CD4-positive, alpha-beta memory T cell (primary cell): ENCODE measurements at places on chromosomes 16 and 17. TPM values are rescaled to one million over a fixed set of nuclear protein-coding genes. Genes with fewer than 3 reads are reported as not detected.

DNA sequence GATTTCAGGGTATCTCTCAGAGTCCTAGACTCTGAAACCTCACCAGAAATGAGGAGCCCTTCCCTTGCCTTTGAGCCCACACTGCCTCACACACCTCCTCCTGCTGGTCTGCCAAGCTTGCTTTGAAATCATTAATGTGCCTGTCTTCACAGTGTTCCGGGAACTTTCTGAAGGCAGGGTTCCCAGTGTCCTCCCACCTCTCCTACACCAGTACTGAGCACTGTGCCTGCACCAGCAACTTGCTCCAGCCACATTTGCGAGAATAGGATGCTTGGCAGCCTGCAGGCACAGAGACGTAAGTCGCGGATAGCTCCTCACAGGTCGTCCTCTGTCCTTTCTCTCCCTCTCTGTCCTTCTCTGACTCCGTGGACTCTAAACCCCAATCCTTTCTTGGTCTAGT, 408.4 kb upstream of the EEF2KMT start:
- H3K27me3 ChIP-seq, result no peaks in the 10 kb centered on the region
- no peak overlapping the region for H3K4me3 ChIP-seq
- no peak for DNase-seq
- H3K27ac ChIP-seq, result no peak overlapping the region
- no peaks in the 10 kb centered on the region for H3K4me1 ChIP-seq

GRCh38 chr17:17859909-17860765, 23.4 kb upstream of the SREBF1 start:
- no peak overlapping the region for H3K27ac ChIP-seq
- H3K4me3 ChIP-seq, result no peak overlapping the region
- peak; percentile 69 for DNase-seq
- no peaks in the 10 kb centered on the region for H3K36me3 ChIP-seq

GRCh38 chr17:3603119-3603869, 5.9 kb downstream of the TRPV1 start:
- no peak overlapping the region for H3K4me3 ChIP-seq
- H3K27me3 ChIP-seq, result no peaks in the 10 kb centered on the region
- H3K36me3 ChIP-seq, result no peaks in the 10 kb centered on the region
- DNase-seq, result no peak
- H3K27ac ChIP-seq, result no peak overlapping the region

GRCh38 chr16:2482708-2483534, 8.0 kb downstream of the TBC1D24 start:
- no peaks in the 10 kb centered on the region for H3K36me3 ChIP-seq
- no peaks in the 10 kb centered on the region for H3K27me3 ChIP-seq
- no peak overlapping the region for H3K27ac ChIP-seq
- H3K4me3 ChIP-seq, result no peak overlapping the region

PRSS27 gene
- total RNA-seq, result 0.61 TPM

FBXL16 gene
- total RNA-seq, result 58.4 TPM

ST6GALNAC1 gene
- total RNA-seq, result 14.6 TPM

DNA sequence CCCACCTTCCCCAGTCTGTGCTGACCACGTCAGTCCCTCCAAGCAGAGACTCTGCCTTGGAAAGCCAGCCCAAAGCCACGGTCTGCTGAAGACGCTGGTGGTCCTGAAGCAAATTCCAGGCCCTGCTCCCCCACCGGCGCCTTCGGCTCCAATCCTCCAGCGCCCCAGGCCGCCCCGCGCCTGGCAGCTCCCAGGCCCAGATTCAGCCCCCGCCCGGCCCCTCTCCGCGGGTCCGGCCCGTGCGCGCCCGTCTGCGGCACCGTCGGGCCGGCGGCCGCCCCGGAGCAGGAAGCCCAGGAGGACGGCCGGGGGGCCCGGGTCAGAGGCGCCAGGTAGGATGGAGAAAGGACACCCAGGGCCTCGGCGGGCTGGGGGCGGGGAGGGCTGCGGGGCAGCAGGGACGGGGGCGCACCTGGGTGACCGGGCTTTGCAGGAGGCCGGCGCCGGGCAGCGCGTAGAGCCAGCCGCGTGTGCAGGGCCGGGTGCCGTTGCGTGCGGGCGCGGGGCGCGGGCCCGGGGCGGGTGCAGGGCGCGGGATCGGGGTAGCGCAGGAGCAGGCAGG, 594 bp upstream of the SLC22A31 start:
- peaks cover 13% of the 10 kb centered on the region for H3K27me3 ChIP-seq
- no peak overlapping the region for H3K4me3 ChIP-seq
- peaks cover 10% of the 10 kb centered on the region for H3K4me1 ChIP-seq
- H3K36me3 ChIP-seq, result no peaks in the 10 kb centered on the region
- no peak overlapping the region for H3K27ac ChIP-seq
- DNase-seq, result no peak
